Activated T-helper 1 cell treated with anti-CD3 and anti-CD28 coated beads, Interleukin-2, amount 50 U/mL, for 16 hours (primary cell): ENCODE measurements at places on chromosomes 2 and 18.

DNA sequence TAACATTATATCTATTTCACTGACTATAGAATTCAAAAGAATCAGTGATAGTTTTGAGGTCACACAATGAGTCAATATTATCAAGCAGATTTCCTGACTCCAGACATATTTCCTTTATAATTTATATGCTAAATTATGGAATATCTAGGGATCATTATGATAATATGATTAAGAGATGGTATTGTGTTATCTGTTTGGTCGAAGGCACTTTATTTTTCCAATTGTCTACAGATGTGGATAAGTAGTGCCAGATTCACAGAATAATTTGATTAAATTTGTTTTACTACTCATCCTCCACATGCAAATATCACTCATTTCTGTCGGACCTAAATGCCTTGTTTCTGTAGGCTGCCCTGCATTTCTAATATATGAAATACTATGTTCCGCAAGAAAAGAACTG lies 4.4 kb downstream of the ZNF804A start:
- no peak for DNase-seq

GRCh38 chr2:167135706-167136105 lies 247.4 kb downstream of the XIRP2 start:
- DNase-seq = no peak

- no peak for DNase-seq
Measured at GRCh38 chr2:151972241-151973012, 126.4 kb downstream of the CACNB4 start.

GRCh38 chr18:76654577-76654976 lies 159.5 kb upstream of the ZNF516 start:
- DNase-seq = no peak

GRCh38 chr2:24820598-24821432 lies 27.6 kb downstream of the CENPO start:
- no peak for DNase-seq

- no peak for DNase-seq
Measured at GRCh38 chr18:48597110-48597509, 58.3 kb downstream of the CTIF start.

- no peak for DNase-seq
Measured at GRCh38 chr18:58046093-58046793, 2.2 kb downstream of the NEDD4L start.

DNA sequence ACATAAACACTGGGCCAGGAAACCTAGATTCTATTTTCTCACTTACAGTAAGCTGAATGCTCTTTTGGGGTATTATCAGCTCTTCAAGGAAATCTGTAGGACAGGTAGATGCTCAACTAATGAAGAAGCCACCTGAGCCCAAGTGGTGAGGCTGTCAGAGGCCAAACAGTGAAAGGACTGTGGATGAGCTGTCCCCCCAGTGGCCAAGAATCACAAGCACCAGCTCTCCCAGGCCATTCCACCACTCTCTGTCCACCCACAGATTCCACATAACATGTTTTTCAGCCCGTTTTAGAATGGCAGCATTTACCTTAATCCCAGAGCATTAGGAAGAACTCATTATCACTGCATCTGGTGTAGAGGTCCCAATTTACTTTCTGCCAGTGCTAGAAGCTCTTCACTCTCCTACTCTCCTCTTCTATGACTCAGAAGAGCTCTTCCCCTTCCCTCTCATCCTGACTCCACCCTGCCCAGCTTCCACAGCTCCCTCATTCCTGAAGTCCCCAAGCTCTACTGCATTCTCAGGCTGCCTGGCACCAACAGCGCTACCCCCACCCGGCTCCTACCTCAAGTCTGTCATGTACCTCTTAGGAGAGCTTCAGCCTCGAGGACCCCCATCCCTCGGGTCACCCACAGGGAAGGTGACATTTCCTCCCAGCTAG lies 43.8 kb upstream of the GORASP2 start:
- no peak for DNase-seq

DNA sequence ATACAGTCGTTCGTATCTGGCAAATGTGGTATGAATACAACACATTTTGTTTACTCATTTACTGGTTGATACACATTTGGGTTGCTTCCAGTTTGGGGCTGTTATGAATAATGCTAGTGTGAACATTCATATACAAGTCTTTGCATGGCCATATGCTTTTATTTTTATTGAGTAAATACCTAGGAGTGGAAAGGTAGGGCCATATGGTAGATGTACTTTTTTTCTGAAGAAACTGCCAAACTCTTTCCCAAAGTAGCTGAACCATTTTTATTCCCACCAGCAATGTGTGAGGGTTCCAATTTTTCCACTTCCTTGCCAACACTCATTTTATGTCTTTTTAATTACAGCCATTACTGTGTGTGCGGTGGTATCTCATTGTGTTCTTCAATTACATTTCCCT lies 496.2 kb upstream of the NRXN1 start:
- no peak for DNase-seq

GRCh38 chr2:104862058-104862941 lies 8.4 kb downstream of the POU3F3 start:
- no peak for DNase-seq

DNA sequence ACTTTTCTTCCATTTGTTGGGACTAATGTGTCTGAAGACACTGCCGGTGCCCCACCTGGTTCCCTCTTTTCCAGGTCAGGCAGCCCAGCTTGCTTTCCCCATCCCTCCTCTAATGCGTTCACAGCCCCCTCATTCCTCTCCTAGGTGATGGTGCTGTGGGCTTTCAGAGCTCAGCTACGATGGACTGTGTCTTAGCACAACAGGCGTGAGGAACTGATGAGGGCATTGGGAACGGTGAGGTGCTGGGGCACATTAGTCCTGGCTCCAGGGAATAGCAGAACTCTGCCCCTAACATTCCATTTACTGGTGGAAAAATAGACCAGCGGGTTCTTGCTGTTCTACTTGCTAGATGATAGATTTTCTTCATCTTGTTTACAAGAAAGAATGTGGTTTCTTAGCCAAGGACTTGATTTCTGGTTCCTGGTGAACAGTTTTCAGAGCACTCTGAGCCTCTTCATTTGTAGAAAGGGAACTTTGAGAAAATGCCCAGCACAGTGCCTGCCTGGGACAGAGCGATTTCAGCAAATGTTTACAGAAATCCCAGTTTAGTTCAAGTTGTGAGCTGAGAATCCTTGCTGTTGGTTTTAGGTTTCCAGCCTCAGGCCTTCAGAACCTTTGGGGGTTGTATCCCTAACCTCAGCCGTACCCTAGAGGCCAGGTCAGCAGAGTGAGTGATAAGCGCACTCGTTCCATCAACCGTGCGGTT lies 42.5 kb downstream of the LDLRAD4 start:
- no peak for DNase-seq

- no peak for DNase-seq
Measured at GRCh38 chr18:46378126-46378863, 274.1 kb downstream of the HAUS1 start.

GRCh38 chr2:216205486-216205885 lies 96.3 kb downstream of the XRCC5 start:
- no peak for DNase-seq

DNA sequence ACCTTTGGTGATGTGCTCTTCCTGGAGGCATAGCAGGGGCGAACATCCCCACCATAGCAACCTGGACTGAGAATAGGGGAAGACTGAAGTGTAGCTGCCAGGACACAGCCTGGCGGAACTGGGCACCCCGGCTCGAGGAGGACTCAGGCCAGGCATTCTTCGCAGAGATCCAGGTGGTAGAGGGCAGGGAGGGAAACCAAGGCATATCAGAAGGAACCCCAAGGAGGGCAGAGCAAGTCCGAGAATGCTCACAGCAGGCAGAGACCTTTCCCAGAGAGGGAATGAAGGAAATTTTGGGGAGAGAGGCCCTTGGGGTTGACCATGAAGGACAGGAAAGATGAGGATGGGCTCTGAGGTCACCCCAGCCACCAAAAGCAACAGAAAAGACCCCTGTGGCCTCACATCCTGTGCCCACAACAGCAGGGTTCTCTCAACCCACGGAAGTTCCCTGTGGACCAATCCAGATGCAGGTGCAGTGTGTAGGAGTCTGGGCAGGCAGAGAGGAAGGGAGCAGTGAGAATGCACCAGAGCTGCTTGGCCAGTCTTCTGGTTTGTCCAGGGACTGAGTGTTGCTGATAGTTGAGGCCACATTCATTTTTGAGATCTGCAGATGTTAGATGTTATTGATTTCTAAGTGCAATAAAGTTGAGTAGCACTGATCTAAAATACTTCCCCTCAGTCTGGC lies 136.9 kb downstream of the PXDN start:
- DNase-seq = no peak

GRCh38 chr2:14261771-14262170 lies 370.7 kb upstream of the LRATD1 start:
- DNase-seq = no peak

DNA sequence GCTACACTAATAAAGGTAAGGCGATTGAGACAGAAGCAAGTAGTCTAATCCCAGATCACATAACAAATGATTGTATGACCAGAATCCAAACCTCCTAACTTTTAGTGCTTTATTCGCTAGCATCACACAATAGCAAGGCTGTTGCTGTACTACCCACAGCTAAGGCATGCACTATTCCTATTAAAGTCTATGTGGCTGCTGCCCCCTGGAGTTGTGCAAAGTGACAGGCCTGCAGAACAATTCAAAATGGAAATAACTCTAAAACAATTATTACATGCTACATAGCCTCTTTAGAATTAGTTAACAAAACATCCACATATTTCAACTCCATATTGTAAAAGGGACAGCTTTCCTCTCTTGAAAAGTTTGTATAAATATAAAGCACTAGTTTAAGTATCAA lies 6.0 kb downstream of the ERBB4 start:
- no peak for DNase-seq
